GM23248 (cell line): ENCODE measurements at places on chromosomes 2 and 18. TPM values are rescaled to one million over a fixed set of nuclear protein-coding genes. Genes with fewer than 3 reads are reported as not detected.
A peak's percentile ranks its signal among the peaks of the same experiment; 100 is the strongest.

FAM110C gene
- total RNA-seq: not detected in 2 replicates

KCNG2 gene
- total RNA-seq: not detected in 2 replicates

MDH1B gene
- total RNA-seq: 0.25 and 0.54 TPM in 2 replicates

ARMC9 gene
- total RNA-seq: 15.1 and 17.7 TPM in 2 replicates

UPP2 gene
- total RNA-seq: not detected in 2 replicates

IL1B gene
- 0.86 and 3.8 TPM in 2 replicates for total RNA-seq

ASTL gene
- total RNA-seq: 0.25 TPM in 1 of 2 replicates, not detected in the other

SLC4A5 gene
- total RNA-seq: 0.32 and 0.38 TPM in 2 replicates

DNA sequence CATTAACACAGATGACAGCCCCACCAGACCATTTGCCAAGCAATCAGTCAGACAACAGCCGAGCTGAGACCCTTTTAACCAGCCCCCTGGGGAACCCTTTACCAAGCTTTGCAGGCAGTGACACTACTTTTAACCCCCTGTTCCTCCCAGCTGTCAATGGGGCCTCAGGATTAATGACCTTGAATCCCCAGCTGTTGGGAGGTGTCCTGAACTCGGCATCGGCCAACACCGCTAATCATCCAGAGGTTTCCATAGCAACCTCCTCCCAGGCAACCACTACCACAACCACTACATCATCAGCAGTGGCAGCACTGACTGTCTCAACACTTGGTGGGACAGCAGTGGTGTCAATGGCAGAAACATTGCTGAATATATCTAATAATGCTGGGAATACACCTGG, 160.9 kb upstream of the EPC2 start:
- no peak for DNase-seq
- no peak overlapping the region for H3K4me3 ChIP-seq
- no peaks in the 10 kb centered on the region for H3K36me3 ChIP-seq
- H3K27me3 ChIP-seq: no peaks in the 10 kb centered on the region
- no peaks in the 10 kb centered on the region for H3K4me1 ChIP-seq
- H3K27ac ChIP-seq: no peak overlapping the region

DNA sequence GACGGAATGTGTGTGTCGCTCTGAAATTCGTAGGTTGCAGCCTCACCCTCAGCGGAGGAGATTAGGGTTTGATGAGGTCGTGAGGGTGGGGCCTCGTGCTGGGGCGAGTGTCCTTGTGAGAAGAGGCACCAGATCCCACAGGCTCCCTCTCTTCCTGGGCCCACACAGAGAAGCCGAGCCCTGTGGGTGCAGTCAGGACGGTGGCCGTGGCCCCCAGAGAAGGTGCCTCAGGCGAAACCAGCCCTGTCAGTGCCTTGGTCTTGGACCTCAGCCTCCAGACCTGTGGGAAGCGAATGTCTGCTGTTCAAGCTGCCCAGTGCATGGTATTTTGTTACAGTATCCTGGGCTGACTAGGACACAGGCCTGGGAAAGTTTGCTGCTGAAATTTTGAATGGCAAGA, 108.0 kb upstream of the ALKAL2 start:
- H3K27me3 ChIP-seq: no peaks in the 10 kb centered on the region
- no peak for DNase-seq
- no peaks in the 10 kb centered on the region for H3K4me1 ChIP-seq

- H3K4me3 ChIP-seq: no peak overlapping the region
- H3K36me3 ChIP-seq: no peaks in the 10 kb centered on the region
- H3K4me1 ChIP-seq: no peaks in the 10 kb centered on the region
- no peak for DNase-seq
These were observed 3.5 kb upstream of the FAM124B start for GRCh38 chr2:224405412-224405811.

DNA sequence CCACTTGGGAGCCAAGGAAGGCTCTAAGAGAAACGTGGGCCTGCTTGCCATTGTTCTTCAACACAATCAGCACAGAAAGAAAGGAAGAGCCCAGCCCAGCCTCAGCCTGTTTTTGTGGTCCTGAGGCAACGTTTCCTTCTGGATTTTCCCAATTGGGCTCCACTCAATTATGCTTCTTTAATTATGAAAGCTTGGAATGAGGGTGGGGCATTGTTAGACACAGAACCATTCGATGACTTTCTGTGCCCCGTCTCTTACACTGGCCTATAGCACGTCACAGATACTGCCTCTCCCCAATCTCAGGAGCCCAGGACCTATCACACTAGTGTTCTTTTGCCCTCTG, 207.4 kb downstream of the ZFP36L2 start:
- H3K27me3 ChIP-seq: no peaks in the 10 kb centered on the region
- no peak for DNase-seq
- H3K27ac ChIP-seq: no peak overlapping the region
- H3K4me1 ChIP-seq: peaks cover 10% of the 10 kb centered on the region
- no peak overlapping the region for H3K4me3 ChIP-seq

DNA sequence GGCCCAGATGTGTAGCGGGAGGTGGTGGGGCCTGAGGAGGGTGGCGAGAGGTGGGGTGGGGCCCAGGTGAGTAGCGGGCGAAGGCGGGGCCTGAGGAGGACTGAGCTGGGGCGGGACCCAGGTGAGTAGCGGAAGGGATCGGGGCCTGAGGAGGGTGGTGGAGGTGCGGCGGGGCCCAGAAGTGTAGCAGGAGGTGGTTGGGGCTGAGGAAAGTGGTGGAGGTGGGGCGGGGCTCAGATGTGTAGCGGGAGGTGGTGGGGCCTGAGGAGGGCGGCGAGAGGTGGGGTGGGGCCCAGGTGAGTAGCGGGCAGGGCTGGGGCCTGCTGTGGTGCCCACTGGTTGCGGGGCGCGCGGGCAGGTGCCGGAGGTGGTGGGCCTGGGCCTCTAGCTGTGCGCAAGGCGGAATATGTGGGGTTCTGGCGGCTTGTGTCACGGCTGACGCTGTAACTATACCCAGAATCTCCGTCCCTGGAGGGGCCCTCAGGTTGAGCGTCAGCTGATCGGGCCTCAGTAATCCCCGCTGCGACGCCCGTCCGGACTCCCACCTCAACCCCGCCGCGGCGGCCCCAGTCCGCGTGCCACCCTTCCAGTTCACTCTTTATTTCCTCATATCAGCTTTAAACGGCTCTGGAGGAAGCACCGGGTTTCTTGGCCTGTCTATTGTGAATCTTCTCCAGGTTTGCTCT, 866 bp upstream of the SF3B6 start:
- DNase-seq: peak; percentile 55
- no peaks in the 10 kb centered on the region for H3K27me3 ChIP-seq
- peak overlapping the region; percentile 68 for H3K27ac ChIP-seq
- H3K4me1 ChIP-seq: peaks cover 8% of the 10 kb centered on the region; the same call in 1 of the 2 replicates
- peak overlapping the region; percentile 89 for H3K4me3 ChIP-seq
- peaks cover 19% of the 10 kb centered on the region for H3K36me3 ChIP-seq

DNA sequence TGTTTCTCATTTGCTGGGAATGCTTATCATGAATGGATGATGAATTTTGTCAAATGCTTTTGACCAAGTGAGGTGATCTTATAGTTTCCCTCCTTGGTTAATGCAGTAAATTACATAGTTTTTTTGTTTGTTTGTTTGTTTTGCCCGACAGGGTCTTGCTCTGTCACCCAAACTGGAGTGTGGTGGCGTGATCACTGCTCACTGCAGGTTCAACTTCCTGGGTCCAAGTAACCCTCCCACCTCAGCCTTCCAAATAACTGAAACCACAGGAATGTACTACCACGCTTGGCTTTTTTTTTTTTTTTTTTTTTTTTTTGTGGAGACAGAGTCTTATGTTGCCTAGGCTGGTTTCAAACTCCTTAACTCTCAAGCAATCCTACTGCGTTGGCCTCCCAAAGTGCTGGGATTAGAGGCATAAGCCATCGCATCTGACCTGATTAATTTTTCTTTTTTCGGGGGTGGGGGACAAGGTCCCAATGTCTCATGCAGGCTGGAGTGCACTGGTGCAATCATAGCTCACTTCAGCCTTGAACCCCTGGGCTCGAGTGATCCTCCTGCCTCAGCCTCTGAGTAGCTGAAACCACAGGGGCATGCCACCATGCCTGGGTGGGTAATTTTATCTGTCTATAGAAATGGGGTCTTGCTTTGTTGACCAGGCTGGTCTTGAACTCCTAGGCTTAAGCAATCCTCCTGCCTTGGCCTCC, 48.6 kb downstream of the SMAD2 start:
- H3K27me3 ChIP-seq: no peaks in the 10 kb centered on the region
- H3K4me1 ChIP-seq: peaks cover 26% of the 10 kb centered on the region
- no peak overlapping the region for H3K4me3 ChIP-seq
- peak; percentile 47 for DNase-seq
- no peak overlapping the region for H3K27ac ChIP-seq
- H3K36me3 ChIP-seq: no peaks in the 10 kb centered on the region; the same call in 1 of the 2 replicates

GRCh38 chr2:55309446-55309845, 40.4 kb upstream of the MTIF2 start:
- no peaks in the 10 kb centered on the region for H3K27me3 ChIP-seq
- H3K4me3 ChIP-seq: no peak overlapping the region
- H3K36me3 ChIP-seq: peaks cover 22% of the 10 kb centered on the region; the same call in 1 of the 2 replicates
- no peak overlapping the region for H3K27ac ChIP-seq
- peaks cover 20% of the 10 kb centered on the region for H3K4me1 ChIP-seq
- DNase-seq: peak; percentile 84

- peaks cover 28% of the 10 kb centered on the region for H3K4me1 ChIP-seq
- no peak overlapping the region for H3K27ac ChIP-seq
- no peaks in the 10 kb centered on the region for H3K36me3 ChIP-seq
- DNase-seq: no peak
- no peaks in the 10 kb centered on the region for H3K27me3 ChIP-seq
- H3K4me3 ChIP-seq: no peak overlapping the region
These were observed 19.0 kb downstream of the BIN1 start for GRCh38 chr2:127087791-127088495.

DNA sequence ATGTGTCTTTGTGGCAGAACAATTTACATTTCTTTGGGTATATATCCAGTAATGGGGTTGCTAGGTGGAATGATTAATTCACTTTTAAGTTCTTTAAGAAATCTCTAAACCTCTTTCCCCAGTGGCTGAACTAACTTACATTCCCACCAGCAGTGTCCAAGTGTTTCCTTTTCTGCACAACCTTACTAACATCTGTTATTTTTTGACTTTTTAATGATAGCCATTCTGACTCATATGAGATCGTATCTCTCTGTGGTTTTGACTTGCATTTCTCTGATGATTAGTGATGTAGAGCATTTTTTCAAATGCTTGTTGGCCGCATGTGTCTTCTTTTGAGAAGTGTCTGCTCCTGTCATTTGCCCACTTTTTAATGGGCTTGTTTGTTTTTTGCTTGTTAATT, 43.1 kb upstream of the PTH2R start:
- peak; percentile 82 for DNase-seq
- H3K4me1 ChIP-seq: peaks cover 15% of the 10 kb centered on the region
- no peak overlapping the region for H3K27ac ChIP-seq

GRCh38 chr2:3627500-3628100, 30.4 kb upstream of the ALLC start:
- H3K4me1 ChIP-seq: no peaks in the 10 kb centered on the region
- no peak for DNase-seq
- H3K27me3 ChIP-seq: 0 out of 2 replicates have a peak, but pooled peaks cover 5% of the 10 kb centered on the region
- no peak overlapping the region for H3K4me3 ChIP-seq
- H3K27ac ChIP-seq: no peak overlapping the region

DNA sequence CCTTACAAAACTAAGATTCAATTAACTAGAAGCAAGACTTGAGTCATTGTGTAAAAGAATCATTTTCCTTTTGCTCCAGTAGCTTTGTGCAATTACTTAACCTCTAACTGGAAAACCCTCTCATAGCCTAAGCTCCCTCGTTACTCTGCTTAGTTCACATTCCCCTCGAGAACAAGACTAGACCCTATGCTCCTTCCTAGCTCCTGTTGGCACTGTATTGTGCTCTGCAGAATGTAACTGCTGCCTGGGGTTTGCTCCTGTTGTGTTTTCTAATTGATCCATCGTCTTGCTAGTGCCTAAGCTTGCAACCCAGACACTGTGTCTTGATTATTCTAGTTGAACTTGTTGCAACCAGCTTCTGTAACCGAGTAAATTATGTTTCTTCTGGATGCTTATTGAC, 347.0 kb downstream of the ZNF804A start:
- no peak overlapping the region for H3K27ac ChIP-seq
- no peaks in the 10 kb centered on the region for H3K36me3 ChIP-seq
- DNase-seq: no peak
- no peaks in the 10 kb centered on the region for H3K27me3 ChIP-seq
- no peaks in the 10 kb centered on the region for H3K4me1 ChIP-seq
- no peak overlapping the region for H3K4me3 ChIP-seq

- no peak overlapping the region for H3K4me3 ChIP-seq
- H3K36me3 ChIP-seq: no peaks in the 10 kb centered on the region
- H3K27me3 ChIP-seq: no peaks in the 10 kb centered on the region
- peaks cover 10% of the 10 kb centered on the region for H3K4me1 ChIP-seq
- no peak overlapping the region for H3K27ac ChIP-seq
These were observed 137.8 kb downstream of the PID1 start for GRCh38 chr2:229133155-229133772.

DNA sequence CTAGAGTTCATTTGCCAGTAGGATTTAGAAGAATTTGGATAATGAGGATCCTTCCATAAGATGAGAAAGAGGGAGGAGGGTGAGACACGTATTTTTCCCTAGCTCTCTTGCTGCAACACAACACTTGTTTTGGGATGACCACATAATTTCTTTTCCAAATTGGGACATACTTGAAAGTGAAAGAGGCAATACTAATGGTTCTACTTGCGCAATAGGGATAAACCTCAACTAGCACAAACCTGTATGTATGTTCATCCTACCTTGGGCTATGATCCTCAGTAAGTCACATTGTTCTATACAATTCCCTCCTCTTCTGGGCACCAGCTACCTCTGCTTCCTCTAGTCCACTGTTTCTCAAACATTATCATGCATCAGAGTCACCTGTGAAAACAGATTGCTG, 1208.8 kb upstream of the LRRTM1 start:
- no peak overlapping the region for H3K4me3 ChIP-seq
- no peaks in the 10 kb centered on the region for H3K27me3 ChIP-seq

DNA sequence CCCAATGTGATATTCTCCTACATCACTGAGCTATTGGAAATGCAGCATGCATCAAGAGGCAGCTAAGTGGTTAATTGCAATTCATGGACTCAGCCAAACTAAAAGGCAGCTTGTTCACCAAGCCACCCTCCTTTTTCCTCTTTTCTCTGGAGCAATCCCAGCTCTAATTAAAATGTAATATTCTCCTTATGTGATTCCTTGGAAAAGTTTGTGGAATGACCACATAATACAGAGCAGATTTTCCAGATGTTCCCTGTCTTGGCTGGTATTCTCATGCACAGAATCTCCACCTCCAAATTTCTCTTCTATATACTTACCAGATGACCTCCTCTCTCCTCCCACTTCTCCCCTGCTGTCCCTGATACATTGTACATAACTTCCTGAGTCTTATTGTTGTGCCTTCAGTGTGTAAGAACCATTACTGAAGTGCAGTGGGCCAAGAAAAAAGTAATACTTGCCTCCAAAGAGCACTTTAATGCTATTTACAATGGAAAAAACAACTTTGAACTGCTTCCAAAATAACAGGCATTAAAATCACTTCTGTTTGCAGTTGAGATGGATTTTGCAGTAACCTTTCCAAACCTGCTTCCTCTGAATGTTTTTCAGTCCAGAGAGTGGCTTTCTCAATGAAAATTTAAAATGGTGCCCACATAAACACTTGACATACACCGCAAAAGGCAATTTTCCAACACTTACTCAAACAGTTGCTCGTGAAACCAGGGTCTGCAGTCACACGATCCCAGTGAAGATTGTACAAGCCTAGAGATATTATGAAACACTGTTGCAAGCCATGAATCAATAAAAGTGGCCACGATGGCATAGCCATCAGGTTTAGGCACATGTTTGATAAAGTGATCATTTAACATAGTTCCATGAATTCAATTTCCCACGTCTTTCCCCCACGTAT, 258.0 kb downstream of the MTX2 start:
- no peak overlapping the region for H3K4me3 ChIP-seq
- DNase-seq: peak; percentile 27
- H3K27ac ChIP-seq: no peak overlapping the region
- no peaks in the 10 kb centered on the region for H3K36me3 ChIP-seq
- H3K4me1 ChIP-seq: peaks cover 8% of the 10 kb centered on the region

GRCh38 chr2:235444101-235444597, 49.7 kb upstream of the AGAP1 start:
- no peaks in the 10 kb centered on the region for H3K4me1 ChIP-seq
- H3K27ac ChIP-seq: no peak overlapping the region
- no peak overlapping the region for H3K4me3 ChIP-seq
- DNase-seq: no peak
